ENCODE measurements at places on chromosomes 2 and 18.

DNA sequence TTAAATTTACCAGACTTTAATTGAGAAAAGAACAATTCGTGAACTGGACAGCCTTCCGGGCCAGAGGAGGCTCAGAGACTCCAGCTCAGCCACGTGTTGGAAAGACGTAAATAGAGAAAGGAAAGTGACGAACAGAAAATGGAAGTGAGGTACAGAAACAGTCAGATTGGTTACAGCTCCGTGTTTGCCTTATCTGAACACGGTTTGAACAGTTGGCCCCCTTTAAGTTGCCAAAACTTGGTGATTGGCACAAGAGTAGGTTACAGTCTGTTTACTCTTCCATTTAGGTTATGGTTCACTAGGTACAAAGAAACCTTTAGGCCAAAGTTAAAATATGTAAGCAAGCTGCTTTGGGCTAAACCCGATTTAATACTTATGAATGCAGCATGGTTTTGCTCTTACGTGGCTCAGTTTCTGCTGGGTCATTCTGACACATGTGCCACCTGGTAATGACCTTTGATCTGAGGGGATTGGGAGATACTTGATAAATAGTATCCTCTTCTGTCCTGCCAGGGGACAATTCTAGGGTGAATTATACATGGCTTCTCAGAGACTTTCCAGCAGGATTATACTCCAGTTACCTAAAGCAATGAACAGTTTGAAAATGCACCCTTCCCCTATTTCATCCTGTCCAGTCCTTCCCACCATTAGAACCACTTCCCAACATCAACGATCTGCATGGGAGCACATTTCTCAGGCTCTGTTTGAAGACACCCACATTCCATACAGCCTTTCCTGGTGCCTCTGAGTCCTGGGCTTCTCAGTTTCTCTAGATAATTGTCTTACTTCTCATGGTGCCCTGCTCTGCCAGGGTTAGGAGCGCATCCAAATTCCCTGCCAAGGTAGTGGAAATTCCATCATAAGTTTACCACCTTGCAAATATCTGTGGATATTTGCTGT lies 65.1 kb upstream of the TGIF1 start:
- no peak for DNase-seq

DNA sequence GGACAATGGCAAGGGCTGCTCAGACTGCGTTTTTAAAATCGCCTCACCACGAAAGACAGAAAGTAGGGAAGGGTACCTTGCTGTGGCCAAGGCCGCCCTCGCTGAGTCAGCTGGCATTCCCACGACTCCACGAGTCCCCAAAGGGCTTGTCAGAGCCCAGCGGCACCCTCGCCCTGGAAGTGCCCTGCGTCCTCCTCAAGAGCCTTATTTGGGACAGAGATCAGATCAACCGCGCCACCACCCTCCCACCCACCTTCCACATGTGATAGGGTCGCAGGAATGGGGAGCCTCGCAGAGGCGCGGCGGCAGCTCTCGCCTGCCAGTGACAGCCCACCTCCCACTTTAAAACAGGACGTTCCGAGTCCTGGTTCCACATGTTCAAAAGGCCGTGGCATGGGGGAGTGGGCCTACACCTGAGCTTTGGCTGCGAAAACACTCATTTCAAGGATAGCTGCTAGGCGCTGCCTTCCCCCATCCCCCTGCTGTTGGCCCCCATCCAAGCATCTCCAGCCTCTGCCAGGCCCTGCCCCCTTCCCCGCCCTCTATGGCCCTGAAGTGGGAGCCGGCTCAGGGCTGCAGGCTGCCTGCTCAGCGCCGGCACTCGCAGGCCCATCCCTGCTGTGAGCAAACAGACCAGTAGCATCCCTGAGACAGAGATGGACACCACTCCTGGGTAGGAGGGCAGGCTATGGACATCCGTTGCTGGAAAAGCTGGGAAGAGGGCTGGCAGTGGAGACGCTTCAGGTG lies 38.1 kb upstream of the ARHGEF4 start:
- DNase-seq, result no peak

DNA sequence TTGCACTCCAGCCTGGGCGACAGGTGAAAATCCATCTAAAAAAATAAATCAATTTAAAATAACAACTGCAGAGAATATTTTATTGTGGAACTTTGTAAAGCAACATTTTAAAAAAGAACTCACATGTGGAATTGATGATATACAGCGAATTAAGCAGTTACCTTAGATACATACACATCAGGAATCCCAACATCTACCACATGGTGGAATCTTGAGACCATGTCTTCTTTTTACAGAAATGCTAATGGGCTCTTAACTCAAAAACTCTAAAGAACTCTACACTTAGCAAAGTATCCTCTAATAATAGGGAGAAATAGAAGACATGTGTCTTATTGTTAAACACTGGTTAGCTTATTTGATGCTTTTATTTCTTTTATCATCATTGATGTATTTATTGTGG lies 373.6 kb downstream of the CDH7 start:
- no peak for DNase-seq

GRCh38 chr2:1572638-1573037 lies 159.4 kb downstream of the TPO start:
- no peak for DNase-seq
